ENCODE measurements at places on chromosomes 16 and 17.

DNA sequence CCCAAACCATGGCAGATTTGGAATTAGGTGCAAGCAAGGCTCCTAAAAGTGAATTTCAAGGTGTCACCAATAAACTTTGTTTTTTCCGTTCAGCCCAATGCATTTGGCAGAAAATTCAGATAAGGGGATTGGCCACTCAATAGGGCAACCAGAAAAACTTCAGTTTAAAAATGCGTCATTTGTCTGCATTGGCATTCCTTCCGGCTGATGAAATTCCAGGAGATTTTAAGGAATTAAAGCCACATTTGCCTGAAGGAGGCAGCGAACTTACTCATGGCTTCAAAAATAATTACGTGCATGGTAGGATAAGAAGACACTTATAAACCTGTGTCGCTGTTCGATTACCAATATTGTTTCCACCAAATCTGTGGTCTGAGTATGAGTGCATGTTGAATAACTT is 151.9 kb downstream of the SALL1 start:
- DNase-seq: no peak

- no peak for DNase-seq
Measured at GRCh38 chr16:69916462-69916861, 34.7 kb upstream of the CLEC18A start.

DNA sequence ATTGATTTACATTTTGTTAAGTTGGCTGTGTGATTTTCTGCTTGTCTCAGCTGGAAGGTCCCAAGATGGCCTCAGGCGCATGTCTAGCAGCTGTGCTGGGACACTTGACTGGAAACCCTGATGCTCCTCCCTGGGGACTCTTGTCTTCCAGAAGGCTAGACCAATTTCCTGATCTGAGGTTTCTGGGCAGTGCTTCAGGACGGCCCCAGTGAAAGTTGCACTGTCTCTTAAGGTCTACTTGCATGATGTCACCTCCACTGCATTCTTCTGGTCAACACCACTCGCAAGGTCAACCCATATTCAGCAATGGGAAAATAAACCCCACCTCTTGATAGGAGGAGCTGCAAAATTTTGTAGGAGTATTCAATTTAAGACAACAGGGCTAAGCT is 116.0 kb downstream of the SALL1 start:
- no peak for DNase-seq

GRCh38 chr17:15951368-15952047 is 6.6 kb downstream of the ADORA2B start:
- DNase-seq: no peak

DNA sequence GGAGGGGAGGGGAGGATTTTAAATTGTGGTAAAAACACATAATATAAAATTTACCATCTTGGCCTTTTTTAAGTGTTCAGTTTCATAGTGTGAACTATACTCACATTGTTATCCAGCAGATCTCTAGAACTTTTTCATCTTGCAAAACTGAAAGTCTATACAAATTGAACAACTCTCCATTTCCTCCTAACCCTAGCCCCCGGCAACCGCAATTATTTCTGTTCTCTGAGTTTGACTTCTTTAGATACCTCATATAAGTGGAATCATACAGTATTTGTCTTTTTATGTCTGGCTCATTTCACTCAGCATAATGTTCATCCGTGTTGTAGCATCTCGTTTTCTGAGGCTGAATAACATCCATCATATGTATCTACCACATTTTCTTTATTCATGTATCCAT is 30.0 kb upstream of the MRTFB start:
- no peak for DNase-seq

- DNase-seq: no peak
Measured at GRCh38 chr16:21023509-21024202, 123.1 kb downstream of the LYRM1 start.

- peak; percentile 54 for DNase-seq
Measured at GRCh38 chr16:88469615-88470395, 16.7 kb downstream of the ZFPM1 start.

DNA sequence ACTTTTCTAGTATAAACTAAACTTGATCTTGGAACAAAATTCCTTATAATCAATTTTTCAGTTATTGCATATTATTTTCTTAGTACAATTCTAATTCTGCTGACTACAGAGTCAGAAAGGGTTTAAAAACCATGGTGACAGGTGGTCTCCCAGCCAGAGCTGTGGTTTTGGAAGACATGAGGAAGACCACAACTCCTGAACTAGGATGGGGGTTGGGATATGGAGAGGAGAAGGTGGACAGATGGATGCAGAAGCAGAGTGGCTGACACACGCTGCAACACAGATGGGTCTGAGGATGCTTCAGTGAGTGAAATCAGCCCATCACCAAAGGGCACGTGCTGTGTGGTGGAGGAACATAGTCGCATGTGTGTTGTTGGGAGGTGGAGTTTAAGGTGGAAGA is 187.7 kb downstream of the LGALS9B start:
- DNase-seq: no peak

DNA sequence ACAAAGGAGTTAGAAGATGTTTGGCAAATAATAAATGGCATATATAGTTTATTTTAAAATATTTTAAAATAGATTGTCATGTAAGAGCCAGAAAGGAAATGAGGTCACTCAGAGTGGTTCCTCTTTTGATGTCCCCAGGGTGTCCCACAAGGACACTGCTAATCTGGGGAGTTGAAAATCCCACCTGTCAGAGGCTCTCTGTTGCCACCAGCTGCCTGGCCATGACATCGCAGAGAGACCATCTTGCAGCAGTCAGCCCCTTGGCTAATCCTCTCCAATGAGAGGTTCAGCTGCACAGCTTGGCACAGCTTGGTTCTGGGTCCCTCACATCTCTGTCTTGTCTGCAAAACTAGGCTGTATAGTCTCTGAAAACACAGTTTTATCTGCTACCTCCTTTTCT is 11.0 kb upstream of the RBFOX1 start:
- DNase-seq: no peak

GRCh38 chr17:81328978-81329926 is 34.1 kb upstream of the SLC38A10 start:
- DNase-seq: no peak

- no peak for DNase-seq
Measured at GRCh38 chr17:17460038-17460437, 16.8 kb upstream of the MED9 start.

DNA sequence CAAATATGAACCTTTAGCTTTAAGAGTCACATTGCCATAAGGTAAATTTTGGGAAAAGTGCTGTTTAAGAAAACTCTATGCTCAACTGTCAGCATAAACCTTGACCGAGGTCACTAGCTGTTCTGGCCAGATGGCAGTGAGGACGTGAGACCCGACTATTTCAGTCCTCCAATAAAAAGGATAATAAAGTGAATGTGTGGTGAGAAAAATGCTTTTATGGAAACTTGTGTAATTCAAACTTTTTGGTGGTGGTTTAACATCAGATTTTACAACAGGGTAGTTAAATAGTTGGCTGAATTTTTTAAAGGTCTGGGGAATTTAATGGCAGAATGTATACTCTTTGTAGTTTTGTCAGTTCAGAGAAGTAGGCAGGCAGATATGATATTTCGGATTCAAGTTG is 391.1 kb downstream of the PMP22 start:
- DNase-seq: no peak

- DNase-seq: no peak
Measured at GRCh38 chr16:1175566-1176279, 22.8 kb downstream of the CACNA1H start.

- DNase-seq: peak; percentile 46
Measured at GRCh38 chr16:20944861-20945574, 44.4 kb downstream of the LYRM1 start.

DNA sequence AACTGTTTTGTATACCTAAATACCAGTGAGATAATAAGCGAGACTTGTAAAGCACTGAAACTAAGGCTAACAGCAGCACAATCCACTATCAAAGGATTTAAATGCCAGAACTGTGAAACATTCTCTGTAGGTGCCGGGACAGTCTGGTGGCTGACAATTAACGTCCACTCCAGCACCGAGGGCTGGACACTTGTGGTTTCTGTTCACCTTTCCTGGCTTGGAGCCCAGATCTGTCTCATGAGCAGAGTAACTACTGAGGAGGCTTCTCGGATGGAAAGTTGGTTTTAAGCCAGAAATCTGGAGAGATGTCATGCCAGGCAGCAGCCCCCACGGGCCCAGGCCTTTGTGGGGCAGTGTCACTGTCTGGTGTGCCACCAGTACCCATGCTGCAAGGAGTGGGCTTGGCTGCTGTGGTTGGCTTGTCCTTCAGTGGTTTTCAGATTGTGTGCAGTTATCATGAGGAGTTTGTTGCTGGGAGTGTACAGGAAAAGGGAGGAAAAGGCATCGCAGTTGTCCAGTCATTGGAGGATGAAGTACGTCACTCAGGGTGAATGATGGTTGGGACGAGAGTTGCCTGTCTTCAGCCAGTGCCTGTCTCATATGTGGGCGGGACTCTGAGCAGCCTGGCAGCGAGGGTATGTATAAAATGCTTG is 35.5 kb downstream of the UBN1 start:
- DNase-seq: no peak

DNA sequence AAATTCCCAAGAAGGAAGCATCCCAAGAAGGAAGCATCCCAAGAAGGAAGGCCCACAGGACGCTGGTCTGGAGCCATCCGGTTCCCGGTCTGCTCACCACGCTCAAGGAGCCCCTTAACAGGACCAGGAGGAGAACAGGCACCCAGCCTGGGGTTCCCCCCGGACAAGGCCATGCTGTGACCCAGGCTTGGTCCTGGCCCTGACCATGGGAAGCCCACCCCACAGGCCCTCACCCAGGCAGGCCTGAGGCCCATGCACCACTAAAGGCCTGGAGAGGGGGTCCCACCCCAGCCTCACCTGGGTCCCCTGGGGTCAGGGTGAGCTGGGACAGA is 340 bp upstream of the ENPP7 start:
- no peak for DNase-seq

DNA sequence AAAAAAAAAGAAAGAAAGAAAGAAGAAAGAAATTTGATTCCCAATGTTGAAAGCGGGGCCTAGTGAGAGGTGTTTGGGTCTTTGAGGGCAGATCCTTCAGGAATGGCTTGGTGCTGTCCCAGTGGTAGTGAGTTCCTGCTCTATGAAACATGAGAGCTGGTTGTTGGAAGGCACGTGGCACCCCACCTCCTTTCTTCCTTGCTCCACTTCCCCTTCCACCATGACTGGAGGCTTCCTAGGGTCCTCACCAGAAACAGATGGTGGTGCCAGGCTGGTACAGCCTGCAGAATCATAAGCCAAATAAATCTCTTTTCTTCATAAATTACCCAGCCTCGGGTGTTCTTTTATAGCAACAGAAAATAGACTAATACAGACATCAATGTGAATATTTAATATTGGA is 147.3 kb upstream of the KCNJ18 start:
- no peak for DNase-seq

- peak; percentile 65 for DNase-seq
Measured at GRCh38 chr17:58335779-58336455, 7.3 kb upstream of the TSPOAP1 start.

DNA sequence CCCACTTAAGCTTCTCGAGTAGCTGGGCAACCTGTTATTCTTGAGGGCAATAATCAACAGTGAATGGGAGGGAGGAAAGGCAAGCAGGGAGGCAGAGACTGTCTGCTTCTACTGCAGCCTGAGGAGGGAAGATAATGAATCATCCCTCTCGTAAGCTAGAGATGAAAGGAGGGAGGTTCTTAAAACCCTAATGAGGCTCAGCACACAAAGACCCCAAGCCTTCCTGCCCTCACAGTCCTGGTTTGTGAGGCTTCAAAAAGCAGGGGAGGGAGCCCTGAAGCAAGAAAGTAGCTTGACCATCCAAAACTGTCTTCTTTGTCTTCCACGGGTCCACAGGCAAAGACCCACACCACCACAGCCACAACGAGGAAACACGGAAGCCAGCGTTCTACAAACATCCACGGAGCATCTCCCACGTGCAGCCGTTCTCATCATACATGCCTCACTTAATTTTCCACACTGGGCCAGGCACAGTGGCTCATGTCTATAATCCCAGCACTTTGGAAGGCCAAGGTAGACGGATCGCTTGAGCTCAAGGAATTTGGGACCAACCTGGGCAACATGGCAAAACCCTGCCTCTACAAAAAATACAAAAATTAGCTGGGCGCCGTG is 1.8 kb downstream of the PIK3R5 start:
- no peak for DNase-seq

DNA sequence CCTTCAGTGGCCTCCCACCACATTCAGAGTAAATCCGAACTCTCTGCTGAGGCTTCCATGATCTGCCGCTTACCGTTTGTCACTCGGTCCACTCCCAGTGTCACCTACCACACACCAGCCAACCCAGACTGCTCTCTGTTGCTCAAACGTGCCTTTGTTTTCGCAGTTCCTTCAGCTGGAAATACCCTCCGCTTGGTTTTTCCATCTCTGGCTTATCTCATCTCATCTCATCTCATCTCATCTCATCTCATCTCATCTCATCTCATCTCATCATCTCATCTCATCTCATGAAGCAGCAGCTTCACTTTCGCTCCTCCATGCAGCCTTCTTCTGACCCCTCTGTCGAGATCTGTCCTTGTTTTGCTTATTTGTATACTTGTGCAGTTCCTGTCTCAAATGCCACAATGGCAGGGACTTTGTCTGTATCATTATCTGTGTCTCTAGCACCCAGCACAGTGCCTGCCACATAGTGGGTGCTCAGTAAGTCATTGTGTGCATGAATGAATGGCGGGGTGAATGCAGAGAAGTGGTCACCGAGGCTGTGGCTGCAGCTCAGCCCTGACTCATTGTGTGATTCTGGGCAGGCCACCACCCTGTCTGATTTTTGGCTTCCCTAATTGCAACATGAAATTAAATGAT is 3.8 kb upstream of the SNX20 start:
- peak; percentile 61 for DNase-seq

GRCh38 chr17:55068862-55069811 is 100.6 kb downstream of the STXBP4 start:
- no peak for DNase-seq

GRCh38 chr16:12449795-12450194 is 353.9 kb downstream of the CPPED1 start:
- peak; percentile 11 for DNase-seq

- no peak for DNase-seq
Measured at GRCh38 chr16:19875900-19876299, 8.7 kb downstream of the GPRC5B start.

- DNase-seq: no peak
Measured at GRCh38 chr16:70665806-70666735, 19.7 kb downstream of the IL34 start.

GRCh38 chr16:13727943-13728342 is 192.0 kb upstream of the ERCC4 start:
- no peak for DNase-seq

DNA sequence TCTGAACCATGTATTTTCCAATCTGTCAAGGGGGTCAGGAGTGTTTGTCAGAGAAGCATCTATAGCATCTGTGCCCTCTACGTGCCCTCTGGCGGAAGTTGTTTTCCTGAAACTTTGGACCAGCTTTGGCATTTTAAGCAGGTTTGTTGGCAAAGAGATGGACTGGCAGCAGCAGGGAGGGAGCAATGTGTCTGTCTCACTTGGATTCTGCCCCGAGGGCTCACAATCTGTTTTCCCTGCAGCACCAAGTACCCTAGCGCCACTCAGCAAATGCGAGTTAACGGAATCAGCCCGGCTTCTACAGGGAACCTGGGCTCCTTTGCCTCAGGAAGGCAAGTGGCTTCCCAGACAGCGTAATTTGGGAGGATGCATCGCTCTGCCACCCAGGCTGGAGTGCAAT is 17.4 kb downstream of the DUSP14 start:
- no peak for DNase-seq

- DNase-seq: peak; percentile 95
Measured at GRCh38 chr16:89873972-89874689, 739 bp downstream of the TCF25 start.

GRCh38 chr16:25988084-25988483 is 296.3 kb downstream of the HS3ST4 start:
- no peak for DNase-seq

All from activated naive CD4-positive, alpha-beta T cell treated with Interleukin-2 at 50 U/mL for 16 hours (primary cell).